Effector CD8-positive, alpha-beta T cell (primary cell): ENCODE measurements at places on chromosomes 11 and 22.
A peak's percentile ranks its signal among the peaks of the same experiment; 100 is the strongest.

DNA sequence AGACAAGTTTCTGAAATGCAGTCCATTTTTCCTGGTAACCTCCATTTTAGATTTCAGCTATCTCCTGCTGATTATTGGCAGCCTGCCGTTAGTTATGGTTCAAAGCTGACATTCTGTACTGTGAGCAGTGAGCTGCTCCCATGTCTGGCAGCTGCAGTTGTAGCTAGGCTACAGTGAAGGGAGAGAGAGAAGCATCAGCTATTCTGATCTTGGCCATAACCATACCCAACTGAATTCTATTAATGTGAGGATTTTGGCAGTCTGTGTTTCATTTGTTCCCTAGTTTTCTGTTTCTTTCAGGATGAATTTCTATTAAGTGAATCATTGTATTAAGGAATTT is 33.4 kb downstream of the SIK2 start:
- DNase-seq, result no peak

DNA sequence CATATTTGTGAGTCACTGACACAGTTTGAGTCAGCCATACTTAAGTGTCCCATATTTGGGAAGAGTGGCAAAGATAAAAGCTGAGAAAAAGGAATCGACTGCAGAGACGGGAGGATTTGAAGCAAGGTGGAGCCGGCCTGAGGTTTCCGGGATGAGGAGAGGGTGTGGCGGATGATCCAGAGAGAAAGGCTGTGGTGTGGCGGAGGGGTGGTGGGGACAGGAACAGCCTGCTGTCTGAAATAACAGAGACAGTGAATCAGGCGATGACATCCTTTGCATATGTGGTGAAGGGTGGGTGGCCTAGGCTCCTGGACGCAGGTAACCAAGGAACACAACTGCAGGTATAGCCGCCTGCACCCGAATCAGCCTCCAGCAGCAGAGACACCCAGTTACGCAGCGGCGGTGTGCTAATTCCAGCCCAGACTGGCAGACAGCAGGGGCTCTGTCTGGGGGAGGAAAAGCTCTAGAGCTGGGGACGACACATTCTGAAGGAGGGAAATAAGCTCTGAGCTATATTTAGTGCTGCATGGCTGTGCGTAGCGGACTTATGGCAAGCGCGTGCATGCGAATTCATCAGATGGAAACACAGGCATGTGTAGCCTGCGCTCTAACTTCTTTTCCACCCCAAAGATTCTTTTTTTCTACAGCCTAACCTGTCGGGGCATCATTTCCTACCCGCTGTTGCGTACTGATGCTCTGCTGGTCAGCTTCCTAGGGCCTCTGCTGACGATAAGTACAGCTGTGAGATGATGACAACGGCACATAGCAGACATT is 62.7 kb upstream of the BARX2 start:
- DNase-seq, result no peak

- no peak for DNase-seq
Measured at GRCh38 chr22:23397008-23397612, 183.0 kb downstream of the IGLL1 start.

DNA sequence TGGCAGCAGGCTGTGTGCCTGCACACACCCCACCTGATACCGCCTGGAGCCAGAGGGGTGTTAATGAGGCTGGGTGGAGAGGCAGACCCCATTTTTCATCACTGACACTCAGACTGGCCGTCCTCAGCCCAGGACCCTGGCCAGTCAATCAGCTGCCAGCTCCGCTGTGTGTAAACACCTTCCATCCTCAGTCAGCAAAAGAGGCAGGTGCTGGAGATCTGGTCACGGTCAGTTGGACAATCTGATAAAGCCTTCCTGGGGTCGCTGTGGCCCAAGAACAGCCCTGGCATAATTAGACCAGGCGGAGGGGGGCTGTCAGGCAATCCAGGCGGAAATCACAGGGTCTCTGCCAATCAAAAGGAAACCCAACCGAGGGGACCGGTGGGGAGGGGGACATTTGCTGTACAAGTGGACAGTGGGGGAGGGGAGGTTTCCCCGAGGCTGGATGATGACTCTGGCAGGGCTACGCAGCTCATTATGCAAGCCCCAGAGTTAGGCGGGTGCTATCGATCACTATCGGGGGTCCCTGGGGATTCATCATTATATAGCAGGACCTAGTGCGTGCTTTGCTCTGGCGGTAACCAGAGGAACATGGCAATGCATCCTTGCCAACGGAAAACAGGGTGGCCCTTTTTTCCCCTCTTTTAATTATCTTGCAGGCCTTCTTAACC is 72.9 kb downstream of the ABTB2 start:
- DNase-seq, result no peak

- DNase-seq, result no peak
Measured at GRCh38 chr11:63609536-63609935, 4.7 kb downstream of the PLAAT3 start.

DNA sequence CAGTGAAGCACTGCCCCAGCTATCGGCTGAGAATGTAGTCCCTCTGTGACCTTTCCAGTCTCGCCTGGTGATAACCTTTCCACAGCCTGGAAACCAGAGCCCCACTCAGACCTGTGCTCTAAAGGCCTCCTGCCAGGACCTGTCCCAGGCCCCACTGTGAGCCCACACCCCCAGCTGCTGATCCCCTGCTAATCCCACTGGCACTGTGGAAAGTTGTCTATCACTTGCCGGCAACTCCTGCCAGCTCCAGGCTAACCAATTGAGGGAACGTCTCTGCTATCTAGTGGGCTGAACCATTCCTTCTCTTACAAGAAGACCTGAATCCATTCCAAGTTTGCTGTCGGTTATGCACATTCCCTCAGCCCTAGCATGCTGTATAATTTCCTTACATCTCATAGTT is 328.2 kb downstream of the FAM181B start:
- DNase-seq, result no peak

DNA sequence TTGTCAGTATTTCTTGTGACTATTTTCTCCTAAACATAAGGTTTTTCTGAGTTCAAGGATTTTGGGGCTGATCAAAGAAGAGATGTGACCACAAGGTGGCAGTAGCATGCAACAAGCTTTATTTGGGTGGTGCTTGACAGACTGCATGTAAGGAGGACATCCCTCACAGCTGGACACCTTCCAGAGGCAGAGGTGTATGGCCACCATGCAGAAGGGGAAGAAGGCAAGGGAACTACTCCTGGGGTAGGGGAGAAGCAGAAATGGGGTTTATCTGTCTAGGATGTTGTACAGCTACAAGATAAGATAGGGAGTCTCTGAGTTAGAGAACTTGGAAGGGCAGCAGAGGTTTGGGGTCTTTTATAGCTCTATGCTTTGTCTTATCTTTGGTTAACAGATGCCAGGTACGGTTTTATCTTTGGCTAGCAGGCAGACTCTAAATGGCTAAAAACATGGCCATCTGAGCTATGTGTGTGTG is 5.1 kb upstream of the BIRC2 start:
- DNase-seq, result peak; percentile 55

GRCh38 chr22:29138556-29139305 is 65.9 kb downstream of the KREMEN1 start:
- DNase-seq, result no peak

DNA sequence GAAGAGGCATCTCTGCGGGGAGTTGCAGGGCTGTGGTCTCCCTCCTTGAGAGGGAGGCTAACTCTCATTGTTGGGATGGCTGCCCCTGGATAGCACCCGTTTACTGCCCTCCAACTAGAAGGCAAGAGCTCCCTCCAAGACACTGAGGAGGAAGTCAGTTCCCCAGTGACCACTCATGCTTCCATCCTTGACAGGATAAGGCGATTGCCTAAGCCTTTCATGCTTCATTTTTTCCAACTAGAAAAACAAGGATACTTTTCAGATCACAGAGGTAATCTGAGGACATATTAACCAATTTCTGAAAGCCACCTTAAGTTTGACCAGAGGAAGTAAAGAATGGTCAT is 186.6 kb downstream of the MAML2 start:
- no peak for DNase-seq

- DNase-seq, result no peak
Measured at GRCh38 chr22:44100411-44100810, 76.3 kb downstream of the PARVB start.

- no peak for DNase-seq
Measured at GRCh38 chr11:64385945-64386704, 27.2 kb downstream of the RPS6KA4 start.

DNA sequence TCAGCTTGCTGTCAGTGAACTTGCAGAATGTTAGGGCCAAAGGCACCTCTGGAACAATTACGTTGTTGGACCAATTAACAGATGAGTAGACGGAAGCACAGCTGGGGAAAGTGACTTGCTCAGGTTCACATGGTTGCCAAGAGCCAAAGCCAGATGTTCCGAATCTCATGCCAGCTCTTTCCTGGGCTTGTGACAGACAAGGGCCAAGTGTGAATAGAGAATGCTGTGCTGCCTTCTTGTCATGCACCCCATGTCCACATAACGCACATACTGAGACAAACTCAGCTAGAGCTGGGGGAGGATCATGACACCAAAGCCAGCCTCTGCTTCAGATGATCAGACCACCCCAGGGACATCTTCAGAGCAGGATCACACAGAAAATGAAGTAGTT is 616.3 kb downstream of the INSC start:
- no peak for DNase-seq

DNA sequence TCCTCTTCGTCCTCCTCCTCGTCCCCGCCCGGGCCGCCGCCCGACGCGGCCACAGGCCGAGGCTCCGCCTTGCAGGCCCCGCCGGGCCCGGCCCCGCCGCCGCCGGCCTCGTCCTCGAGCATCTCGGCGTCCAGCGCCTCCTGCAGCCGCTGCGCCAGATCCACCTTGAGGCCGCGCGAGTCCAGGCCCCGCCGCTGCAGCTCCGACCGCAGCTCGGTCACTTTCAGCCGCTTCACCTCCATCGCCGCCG is 417 bp downstream of the HNRNPUL2 start:
- no peak for DNase-seq

- no peak for DNase-seq
Measured at GRCh38 chr11:100119176-100119575, 567.9 kb upstream of the ARHGAP42 start.

DNA sequence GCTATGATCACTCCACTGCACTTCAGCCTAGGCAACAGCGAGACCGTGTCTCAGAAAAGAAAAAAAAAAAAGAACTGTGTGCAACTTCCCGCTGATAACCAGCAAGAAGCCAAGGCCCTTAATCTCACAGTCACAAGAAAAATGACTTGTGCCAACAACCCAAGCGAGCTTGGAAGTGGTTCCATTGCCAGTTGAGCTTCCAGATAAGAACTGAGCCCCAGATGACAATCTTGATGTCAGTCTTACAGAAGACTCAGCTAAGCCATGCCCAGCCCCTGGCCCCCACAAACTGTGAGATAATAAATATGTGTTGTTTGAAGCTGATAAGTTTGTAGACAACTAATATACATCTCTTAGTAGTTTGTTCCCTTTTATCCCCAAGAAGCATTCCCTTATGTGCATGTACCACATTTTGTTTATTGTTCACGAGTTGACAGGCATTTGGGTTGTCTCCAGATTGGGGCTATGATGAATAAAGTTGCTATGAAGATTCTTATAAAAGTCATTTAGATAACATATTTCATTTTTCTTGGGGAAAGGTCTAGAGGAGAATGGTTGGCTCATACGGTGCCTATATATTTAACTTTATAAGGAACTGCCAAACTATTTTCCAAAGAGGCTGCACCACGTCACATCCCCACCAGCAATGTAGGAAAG is 85.9 kb downstream of the TIMP3 start:
- no peak for DNase-seq

GRCh38 chr11:45304111-45304991 is 18.2 kb upstream of the SYT13 start:
- no peak for DNase-seq

DNA sequence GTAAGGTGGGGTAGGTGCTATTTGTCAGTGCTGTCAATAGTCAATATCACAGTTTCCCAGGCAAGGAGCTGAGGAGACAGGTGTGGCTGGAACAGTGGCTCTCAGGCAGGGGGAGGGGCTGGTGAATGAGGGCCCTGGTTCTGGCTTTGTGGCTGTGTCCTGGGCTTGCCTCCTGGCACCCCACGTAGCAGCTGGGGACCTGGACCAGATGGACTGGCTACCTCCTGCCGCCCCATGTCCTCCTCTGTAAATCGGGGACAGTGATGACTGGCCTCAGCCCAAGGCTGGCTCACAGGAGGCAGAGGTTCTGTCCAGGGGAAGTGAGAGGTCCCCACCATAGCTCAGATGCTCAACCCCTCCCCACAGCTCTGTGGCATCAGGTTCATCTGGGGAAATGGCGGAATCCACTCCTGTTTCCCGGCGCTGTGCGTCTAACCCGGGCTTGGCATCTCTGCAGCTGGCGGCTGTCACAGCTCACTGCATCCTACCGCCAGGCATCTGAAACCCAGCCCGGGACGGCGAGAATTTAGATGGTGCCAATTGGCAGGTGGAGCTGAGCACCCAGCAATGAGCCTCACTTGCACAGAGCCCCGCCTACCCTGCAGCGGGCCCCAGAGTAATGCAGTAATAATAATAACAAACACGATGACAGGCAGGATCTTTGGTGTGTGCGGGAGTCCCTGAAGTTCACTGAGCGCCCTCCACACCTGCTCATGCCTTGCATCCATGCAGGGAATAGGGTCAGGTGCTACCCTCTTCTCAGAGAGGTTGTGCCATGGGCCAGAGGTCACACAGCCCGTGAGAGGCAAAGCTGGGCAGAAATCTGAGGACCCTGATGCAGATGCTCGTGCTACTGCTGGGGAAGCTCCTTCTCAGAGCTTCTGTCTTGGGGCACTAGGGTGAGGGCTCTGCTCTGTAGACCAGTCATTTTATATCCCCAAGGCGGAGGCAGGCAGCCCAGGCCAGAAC is 27.8 kb upstream of the SHISAL1 start:
- no peak for DNase-seq

GRCh38 chr11:127334466-127334865 is 333.9 kb upstream of the KIRREL3 start:
- no peak for DNase-seq

- DNase-seq, result no peak
Measured at GRCh38 chr22:44566911-44567310, 68.9 kb upstream of the RTL6 start.

DNA sequence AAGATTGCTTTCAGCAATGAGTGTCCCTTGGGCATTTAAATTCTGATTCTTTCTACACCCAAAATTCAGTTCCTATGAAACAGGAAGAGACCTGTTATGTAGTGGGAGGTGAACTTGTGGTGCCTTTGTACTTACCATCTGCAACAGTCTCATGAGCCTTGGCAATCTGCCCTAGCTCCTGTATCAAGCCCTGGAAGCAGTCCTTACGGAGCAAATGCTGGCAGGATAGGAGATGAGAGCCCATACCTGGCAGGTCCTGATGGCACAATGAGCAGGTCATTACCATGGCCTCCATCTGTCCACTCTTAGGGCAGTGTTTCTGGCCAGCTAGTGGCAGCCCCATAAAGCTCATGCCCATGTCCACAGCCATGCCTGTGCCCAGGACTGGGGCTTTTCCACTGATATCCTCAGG is 10.8 kb downstream of the TRIM66 start:
- DNase-seq, result no peak

GRCh38 chr11:128301756-128302155 is 285.6 kb downstream of the ETS1 start:
- DNase-seq, result no peak

- DNase-seq, result no peak
Measured at GRCh38 chr11:80414181-80415165, 973.6 kb upstream of the TENM4 start.
